ENCODE measurements at places on chromosomes 2 and 18.

GRCh38 chr2:163856941-163857340, 121.1 kb upstream of the FIGN start:
- no peak for DNase-seq

DNA sequence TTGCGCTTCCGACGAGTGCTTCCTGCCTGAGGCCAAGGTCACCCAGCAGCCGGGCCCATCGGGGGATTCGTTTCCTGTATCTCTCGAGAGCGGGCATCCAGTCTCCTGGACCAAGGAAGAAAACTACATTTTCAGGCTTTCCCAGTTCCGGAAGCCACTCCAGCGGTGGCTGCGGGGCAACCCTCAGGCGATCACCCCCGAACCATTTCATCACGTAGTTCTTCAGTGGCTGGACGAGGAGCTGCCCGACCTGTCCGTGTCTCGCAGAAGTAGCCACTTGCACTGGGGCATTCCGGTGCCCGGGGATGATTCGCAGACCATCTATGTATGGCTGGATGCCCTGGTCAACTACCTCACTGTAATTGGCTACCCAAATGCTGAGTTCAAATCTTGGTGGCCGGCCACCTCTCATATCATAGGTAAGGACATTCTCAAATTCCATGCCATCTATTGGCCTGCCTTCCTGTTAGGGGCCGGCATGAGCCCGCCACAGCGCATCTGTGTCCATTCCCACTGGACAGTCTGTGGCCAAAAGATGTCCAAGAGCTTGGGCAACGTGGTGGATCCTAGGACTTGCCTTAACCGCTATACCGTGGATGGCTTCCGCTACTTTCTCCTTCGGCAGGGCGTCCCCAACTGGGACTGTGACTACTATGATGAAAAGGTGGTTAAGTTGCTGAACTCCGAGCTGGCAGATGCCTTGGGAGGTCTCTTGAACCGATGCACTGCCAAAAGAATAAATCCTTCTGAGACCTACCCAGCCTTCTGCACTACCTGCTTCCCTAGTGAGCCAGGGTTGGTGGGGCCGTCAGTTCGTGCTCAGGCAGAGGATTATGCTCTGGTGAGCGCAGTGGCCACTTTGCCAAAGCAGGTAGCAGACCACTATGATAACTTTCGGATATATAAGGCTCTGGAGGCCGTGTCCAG, 1.0 kb downstream of the MARS2 start:
- DNase-seq: no peak

GRCh38 chr2:133674433-133675331, 106.4 kb upstream of the NCKAP5 start:
- DNase-seq: peak; percentile 5

DNA sequence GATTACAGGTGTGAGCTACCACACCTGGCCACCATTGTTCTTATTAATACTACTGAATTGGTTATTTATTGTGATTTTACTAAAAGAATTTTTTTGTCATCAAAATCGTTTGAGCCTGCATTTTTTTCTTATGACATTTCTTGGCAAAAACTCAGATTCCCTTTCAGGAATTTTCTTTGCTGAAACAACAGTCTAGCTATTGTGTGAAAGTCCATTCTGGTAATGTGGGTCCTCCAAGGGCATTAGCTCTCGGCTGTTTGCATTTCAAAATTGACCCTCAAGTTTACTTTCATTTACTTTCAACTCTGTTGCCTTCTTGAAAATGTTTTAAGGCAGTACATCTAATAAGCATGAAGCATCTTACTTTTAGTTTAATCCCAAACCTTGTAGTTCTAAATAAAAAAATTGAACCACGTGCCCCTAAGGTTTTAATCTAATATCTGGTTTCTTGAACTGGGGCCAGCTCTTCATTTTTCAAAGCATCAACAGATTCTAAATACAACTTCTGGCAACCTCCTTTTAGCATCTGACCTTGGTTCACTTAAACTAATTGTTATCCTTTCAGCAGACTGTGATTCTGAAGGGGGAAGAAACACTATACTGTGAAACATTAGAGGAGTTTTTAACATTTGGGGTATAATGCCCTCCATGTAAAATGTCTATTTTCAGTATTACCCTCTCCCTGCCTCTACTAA, 325.2 kb upstream of the RAB12 start:
- DNase-seq: no peak

- DNase-seq: no peak
Observed at GRCh38 chr2:185955050-185955449, 216.4 kb downstream of the FSIP2 start.

- no peak for DNase-seq
Observed at GRCh38 chr18:13051950-13052349, 60.8 kb downstream of the CEP192 start.

- DNase-seq: no peak
Observed at GRCh38 chr18:11072632-11073031, 76.7 kb downstream of the PIEZO2 start.

DNA sequence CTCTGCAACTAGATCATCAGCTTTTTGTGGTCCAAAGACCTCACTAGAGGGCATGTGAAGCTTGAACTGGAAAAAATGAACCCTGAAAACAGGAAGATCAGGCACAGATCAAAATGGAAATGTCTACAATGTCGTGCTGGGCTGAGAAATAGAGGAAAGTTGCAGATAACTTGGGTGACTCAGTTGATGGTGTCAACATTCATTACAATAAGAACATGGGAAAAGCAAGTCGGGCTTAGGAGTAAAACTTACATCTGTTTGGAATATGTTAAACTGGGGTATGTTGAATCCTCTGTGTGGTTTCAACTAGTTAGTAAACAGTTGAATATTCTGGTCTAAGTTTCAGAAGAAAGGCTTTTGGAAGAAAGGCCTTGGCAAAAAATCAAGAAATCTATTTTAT, 940.4 kb downstream of the ERBB4 start:
- no peak for DNase-seq

DNA sequence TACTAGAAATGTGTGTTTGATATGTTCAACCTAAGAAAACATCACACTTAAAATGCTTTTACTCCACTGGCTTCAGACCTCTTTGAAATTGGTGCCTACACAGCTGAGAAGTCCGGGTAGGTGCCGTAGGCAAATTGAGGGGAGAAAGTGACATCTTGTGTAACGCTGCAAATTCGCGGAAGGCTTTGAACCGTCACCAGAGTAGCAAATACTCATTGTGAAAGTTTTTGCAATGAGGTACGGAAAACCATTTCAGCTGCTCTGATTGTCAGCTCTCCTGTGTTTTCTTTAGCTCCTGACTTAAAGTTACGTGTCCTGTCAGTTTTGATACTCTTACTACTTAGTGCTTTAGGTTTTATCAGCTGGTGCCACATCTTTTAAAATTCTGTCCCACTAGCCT, 224.5 kb downstream of the FAM210A start:
- DNase-seq: no peak

- no peak for DNase-seq
Observed at GRCh38 chr2:215843579-215843978, 169.8 kb downstream of the MREG start.

DNA sequence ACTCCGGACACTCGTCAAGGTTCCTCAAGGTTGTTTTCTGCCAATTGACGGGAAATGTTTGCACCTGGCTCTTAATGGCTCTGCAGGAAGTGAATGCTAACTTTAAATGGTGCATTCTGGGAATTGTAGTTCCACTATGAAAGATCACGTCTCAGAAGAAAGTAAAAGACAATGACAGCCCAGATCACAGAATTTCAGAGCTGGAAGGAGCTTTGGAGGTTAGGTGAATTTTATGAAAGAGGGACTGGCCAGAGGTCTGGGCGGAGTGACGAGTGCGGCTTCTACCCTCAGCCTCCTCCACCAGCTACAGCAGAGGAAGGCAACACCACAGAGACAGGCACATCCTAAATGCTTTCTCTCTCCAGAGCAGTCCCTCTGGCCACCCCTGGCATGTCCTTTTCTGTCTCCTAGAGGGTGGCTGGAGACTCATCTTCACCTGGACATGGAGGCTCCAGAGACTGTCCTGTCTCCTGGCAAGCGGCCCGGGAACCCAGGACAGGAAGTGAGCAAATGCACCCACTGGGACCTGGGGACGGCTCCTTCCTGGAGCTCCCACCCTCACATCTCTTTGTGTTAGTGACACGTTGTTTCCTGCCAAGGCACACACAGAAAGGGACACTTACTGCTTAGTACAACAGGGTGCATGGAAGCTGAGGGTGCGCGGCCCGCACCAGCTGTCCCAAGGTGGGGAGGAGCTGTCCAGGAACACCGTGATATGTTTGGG, 19.4 kb downstream of the THAP4 start:
- no peak for DNase-seq

DNA sequence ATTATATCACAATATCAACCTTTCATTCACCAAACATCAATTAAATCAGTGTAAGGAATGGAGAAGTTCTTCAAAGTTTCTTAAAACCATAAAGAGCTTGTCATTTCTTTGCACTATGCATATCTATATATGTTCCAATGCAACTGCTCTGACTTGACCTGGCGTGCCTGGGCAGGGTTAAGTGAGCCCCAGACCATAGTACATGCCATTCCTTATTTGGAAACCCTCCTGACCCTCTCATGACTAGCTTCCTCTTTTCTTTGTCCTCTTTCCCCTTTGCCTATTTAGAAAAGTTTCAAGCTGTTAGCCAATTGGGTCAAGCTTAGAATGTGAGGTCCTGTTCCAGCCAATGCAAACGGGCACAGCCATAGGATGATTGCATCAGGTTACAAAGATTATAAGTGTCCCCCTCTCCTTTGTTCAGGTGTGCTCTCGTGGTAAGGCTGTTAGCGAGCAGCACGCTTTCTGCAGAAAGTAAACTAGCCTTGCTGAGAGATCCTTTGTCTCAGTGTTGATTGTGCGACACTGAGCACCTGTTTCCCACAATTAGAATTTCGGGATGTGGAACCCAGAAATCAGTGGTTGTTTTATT, 78.2 kb upstream of the UXS1 start:
- no peak for DNase-seq

GRCh38 chr18:24584813-24585212, 124.4 kb downstream of the HRH4 start:
- no peak for DNase-seq

GRCh38 chr2:29139152-29139551, 23.9 kb downstream of the CLIP4 start:
- no peak for DNase-seq

GRCh38 chr2:51994123-51994763, 962.3 kb upstream of the NRXN1 start:
- DNase-seq: peak; percentile 67

DNA sequence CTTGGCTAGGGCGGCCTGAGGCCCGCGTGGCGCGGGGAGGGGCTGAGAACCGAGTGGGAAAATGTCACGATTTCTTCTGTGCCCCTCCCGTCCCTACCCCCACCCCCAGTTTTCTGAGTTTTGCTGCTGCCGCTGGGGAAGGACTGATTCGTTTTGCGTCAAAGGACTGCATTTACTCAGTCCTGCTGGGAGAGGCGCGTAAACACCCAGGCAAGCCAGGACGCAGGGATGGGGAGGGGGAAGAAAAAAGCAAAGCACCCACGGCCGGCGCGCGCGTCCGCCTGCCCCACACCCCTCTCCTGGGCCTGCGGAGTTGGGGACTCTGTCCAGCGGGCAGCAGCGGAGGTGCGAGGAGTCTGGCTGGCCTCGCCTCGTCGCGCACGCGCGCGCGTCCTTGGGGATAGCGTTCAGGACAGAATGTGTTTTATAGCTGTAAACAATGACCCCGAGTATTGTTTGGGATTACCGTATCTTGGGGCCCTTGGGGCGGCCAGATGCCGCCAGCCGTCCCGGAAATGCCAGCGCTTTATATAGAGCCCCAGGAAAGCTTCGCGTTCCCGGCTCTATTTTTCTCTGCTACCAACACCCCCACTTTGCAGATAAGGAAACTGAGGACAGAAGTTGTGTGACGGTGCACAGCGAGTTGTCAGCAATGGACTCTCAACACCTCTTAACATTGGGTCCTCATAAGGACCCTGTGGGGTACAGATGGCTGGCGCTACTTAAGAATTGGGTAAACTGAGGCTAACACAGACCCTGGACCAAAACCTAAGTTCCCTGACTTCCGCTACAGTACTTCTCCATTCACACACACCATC, 1.7 kb upstream of the FOSL2 start:
- no peak for DNase-seq

GRCh38 chr2:45874344-45874743, 222.9 kb downstream of the PRKCE start:
- DNase-seq: peak; percentile 87

DNA sequence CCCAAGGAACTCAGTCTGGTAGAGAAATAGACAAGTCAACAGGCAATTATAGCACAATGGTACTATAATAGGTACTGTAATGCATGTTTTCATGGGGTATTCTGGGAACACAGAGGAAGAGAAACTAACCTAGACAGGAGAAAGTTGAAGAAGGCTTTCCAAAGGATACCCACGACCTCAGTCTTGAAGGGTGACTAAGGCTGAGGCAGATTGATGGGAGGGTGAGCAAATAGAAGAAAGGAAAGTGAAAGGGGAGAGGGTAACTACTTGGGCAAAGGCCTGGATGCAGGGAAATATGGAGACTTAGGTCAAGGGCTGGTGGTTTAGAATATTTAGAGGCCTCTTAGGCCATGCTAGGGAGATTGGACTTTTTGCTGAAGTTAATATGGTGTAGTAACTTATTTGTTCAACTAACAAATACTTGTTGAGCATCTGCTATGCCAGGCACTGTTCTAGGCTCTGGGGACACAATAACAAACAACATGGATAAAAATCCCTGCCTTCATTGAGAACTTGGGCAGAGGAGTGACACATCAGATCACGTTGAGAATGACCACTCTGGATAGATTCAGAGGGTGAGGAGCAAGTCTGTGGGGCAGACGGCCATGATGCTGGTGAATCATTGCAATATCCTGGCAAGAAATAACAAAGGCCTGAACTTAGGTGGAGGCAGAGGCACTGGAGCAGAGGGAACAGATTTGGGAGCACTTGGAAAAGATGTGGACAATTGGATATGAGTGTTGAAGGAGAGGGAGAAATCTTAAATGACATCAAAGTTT, 56.4 kb downstream of the PLB1 start:
- DNase-seq: no peak

DNA sequence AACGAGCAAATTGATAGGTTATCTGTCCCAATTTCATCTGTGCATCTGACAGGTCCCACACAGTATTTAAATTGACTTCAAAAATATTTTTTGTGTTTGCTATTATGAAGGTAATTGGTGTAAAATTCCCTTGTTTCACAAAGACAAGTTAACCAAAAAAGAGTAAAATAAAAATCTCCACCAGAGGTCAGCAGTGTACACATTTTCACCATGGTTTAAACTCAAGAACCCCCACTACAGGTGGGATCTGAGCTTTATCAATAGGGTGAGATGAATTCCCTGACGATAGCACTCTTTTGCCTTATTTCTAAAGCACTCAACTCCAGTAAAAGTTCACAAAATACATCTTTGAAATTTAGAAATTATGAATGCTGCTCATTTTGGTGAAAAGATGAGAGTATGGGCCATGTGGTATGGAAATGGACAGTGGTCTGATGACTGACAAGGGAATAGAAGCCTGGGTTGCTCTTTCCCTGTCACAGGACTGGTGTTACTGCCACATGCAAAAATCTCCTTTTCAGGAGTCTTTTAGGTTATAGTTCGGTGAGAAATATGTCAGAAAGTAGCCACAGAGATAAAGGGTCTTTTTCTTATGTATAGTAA, 68.0 kb downstream of the SERPINB8 start:
- DNase-seq: peak; percentile 27
